ENCODE measurements at places on chromosomes 6 and 20.

DNA sequence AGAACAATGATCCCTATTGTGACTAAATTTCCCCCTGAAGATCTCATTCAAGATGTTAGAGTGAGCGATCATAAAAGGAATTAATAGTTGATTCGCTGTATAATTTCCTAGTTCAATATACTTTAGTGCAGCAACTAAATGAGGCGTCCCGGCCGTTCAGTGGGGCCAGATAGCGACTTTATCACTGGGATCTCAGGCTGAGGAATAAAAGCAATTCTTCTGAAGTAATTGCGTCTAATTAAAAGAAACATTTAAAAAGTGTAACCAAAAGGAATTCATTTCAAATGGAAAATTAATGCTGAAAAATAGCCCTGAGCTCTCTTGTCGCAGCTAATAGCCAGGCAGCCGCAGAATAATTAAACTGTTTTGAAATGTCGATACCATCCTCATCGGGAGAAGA lies 82.2 kb upstream of the TOP1 start:
- no peak for DNase-seq

DNA sequence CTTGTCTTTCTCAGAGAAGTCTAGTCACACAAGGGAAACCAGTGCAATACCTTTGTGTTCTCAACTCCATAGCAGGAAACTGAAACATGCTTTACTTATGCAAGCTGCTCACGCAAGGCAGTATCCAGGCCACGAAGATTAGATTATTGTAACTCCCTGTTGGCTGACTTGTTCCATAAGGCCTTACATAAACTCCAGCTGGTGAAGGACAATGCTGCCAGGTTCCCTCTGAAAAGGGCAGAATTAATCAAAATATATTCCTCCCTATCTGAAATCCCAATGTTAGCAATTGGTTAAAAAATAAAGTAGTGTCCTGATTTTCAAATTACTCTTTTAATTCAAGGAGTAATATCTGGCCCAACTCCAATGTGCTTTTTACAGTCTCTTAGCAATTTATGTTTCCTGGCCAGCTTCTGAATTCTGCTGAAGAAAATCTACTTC lies 966.6 kb downstream of the HACE1 start:
- DNase-seq = no peak

DNA sequence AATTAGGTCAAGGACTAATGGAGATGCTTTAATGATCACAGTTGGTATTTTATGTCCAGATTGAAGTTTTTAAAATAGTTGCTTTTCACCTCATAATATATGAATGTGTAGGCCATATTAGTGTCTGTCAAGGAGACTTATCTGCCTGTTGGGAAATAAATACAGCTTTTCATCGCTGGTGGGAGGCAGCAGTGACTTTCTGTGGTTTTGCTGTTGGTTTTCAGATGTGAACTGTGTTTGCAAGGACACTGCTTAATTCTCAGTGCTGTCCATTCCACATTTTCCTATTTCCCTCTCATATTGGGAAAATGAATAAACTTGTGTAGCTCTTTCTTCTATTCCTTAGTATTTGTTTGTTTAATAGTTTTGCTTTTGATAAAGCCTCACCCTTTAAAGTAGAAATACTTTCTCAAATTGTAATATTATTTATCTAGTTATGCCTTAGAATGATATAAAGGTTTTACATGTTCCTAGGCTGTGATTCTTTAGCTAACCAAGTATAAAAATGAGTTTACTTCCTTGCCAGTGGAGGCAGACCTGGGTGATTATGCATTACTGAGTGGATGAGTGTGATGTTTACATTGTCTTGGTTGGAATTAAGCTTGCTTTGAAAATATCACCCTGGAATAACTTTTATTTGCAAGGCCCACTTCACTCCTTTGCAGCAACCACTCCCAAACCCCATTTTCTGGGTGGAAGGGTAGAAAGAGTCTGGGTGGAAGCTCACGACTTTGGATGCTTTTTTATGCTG lies 3.3 kb downstream of the PLCB4 start:
- DNase-seq = no peak

- DNase-seq = peak; percentile 22
These were observed 22.3 kb downstream of the TTLL2 start for GRCh38 chr6:167347226-167347625.

DNA sequence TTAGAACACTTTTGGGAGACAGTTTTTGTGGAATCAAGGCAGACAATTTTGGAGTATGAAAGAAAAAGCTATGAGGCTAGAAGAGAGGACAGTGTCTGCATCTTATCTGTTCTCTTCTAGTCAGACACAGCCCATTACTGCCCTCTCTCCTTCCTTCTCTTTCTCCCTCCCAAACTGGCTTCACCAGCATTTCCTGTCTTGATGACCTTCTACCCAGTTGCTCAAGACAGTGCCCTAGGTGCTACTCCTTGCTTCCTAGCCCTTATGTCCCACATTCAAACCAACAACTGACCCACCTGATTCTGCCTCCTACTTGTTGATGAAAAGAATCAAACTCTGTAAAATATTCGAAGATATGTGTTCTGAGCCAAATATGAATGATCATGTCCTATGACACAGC lies 116.4 kb upstream of the RIPOR2 start:
- no peak for DNase-seq

- no peak for DNase-seq
These were observed 15.9 kb upstream of the SLC9A8 start for GRCh38 chr20:49796600-49797343.

GRCh38 chr6:19976411-19977129 lies 139.4 kb downstream of the ID4 start:
- no peak for DNase-seq

- peak; percentile 90 for DNase-seq
These were observed 14.7 kb downstream of the PI16 start for GRCh38 chr6:36969240-36969691.

DNA sequence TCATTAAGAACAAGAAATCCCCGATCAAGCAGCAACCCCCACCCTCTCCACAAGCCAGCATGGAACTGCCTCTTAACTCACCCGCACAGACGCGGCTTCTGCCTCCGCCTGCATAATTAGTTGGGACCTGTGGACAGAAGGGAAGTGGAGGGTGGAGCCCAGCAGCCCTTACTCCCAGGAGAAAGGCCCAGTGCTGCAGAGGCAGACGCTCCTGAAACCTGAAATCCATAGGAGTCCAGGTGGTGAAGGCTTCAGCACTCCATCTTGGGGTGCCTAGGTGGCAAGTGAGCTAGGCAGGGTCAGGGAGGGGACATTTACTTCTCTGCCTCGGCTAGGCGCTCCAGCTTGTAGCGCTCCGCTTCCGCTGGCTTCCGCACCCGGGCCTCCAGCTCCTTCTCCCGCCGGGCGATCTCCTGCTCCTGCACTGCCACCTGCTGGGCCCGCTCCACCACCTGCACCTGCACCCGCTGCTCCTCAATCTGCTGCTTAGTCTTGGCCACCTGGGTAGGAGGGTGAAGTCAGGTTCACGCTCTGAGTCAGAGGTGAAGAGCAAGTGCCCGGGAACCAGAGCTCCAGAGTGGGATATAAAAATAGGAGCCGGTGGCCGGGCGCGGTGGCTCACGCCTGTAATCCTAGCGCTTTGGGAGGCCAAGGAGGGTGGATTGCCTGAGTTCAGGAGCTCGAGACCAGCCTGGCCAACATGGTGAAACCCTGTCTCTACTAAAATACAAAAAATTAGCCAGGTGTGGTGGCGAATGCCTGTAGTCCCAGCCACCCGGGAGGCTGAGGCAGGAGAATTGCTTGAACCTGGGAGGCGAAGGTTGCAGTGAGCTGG lies 10.7 kb downstream of the TUBB start:
- DNase-seq = peak; percentile 90

- no peak for DNase-seq
These were observed 102.4 kb downstream of the QKI start for GRCh38 chr6:163516908-163517307.

DNA sequence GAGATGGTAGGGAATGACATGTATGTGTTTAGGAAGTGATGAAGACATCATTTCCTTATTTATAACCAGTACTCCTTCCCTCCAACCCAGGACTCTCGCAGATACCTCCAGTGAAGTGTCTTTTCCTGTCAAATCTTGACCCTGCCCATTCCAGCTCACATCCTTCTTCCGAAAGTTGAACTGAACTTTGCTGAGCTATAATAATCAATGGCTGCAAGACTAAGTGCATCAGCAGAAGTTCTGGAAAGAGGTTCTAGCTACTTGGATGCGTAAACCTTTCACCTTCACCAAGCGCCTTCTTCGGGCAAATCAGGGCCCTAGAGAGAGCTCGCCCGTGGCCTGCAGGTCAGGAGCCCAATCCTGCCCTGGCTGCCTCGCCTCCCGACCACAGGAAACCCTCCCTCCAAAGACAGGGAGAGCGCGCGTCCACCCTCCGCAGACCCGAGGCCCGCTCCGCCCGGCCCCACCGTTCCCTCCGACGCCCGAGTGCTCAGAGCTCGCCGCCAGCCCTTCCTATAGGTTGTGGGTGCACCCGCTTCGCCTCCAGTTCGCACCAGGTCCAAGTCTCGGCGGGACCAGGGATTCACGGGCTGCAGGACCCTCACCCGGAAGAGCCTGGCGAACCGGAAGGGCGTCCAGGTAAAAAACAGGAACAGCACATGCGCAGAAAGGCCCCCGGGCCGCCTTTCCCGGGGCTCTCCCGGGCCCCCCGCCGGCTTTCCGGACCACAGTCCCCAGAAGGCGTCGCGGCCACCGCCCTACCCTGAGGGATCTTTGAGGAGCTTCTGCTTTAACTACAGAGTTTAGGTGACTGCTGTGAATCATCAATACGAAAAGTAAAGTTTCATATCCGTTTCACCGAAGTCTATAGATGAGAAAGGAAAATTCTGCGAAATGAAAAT lies at the start of gene ZNF334:
TSS of gene ZNF334 (minus strand) at position 617 of the 902 bp plus-strand sequence. CDS start 1,457 bp downstream, outside the sequence.
- peak; percentile 76 for DNase-seq

DNA sequence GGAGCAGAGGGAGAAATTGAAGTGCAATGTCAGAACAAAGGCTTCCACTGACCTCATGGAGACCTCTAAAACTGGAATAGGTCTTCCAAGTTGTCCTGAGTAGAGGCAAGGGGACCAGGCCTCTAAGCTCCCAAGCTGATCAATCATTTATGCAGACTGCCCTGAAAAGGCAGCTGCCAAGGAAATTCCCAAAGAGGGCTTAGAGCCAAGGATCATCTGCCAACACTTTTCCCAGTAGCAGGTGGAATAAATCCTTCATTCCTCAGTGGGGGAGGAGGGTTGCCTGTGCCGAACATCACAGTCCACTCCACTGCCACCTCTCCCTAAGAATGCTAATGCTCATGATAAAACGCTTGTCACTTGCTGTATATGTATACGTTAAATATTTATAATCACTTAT lies 29.3 kb upstream of the RALY start:
- DNase-seq = no peak

DNA sequence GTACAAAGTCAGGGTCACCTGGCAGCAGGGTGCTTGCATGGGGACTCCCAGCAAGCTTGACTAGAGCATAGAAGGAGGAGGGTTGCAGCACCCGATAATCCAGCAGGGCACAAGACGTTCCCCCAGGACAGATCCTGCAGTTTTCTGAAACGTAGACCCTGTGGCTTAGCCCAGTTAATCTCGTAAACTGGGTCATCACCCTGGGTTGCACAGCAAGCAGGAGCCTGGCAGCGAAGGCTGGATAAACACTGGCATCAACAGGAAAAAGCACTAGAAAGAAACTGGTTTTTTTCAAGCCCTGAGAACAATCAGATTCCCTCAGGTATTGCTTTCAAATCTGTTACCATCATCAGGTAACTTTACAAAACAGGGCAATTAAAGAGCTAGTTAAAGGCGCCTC lies 92.6 kb downstream of the PDE7B start:
- DNase-seq = no peak

- peak; percentile 17 for DNase-seq
These were observed 217.3 kb downstream of the ARID1B start for GRCh38 chr6:156994215-156995076.

- DNase-seq = no peak
These were observed 9.9 kb downstream of the SYCP2 start for GRCh38 chr20:59923514-59923913.

DNA sequence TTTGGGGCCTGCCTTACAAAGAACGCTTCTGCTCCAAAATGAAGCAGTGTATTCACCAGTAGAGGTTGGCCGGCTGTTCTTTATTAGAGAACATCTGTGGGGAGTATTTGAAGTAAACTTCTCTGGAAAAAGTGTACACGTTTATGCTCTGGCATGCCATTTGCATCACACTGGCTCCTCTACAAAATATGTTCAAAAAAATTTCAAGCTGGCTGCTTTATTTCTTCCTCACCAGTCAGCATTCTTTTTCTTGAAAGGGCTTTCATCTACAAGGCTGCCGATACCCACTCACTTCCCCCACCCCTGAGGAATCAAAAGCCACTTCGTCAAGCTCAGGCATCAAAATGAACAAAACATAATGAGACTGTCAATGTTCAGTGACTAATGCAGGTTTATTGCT lies 294.1 kb downstream of the TFAP2B start:
- DNase-seq = no peak

DNA sequence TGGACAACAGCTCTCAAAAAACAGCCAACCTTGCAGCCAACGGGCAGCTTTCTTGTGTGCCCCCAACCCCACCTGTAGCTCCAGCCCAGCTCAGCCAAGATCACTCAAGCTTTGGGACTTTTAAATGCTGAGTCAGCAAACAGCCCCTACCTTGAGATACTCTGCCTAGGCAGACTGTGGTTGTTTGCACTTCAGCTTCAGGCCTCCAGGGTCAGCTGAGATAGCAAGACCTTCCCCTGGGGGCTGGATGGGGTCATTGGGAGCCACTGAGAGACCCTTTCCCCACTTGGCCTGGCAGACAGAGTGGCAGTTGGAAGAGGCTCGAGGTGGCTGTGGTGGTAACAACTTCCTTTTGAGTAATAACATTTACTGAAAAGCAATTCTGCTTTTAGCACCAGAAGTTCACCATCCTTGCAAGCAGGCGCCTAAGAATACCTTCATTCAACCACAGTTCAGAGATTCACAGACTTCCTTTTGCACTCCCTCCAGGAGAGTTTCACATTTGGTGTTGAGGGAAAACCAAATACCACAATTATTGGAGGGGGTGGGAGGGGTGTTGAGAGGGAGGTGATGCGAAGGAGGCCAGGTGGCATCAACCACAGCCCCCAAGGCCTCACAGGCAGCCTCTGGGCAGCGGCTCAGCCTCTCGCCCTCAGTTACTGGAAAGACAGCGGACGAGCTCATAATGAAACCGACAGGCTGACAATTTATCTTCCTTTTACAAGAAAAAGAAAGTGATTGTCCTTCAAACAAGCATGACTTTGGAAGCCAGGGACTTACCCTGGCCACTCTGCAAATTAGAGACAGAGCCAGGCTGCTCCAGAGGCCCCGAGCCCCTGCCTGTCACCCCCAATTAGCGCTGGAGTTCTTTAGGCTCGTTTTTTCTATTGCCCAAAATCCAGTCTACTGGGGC lies 148.1 kb downstream of the CEBPB start:
- DNase-seq = no peak

GRCh38 chr6:501891-502601 lies 110.5 kb downstream of the IRF4 start:
- DNase-seq = no peak

- DNase-seq = no peak
These were observed 11.0 kb downstream of the TRIM10 start for GRCh38 chr6:30149858-30150550.

DNA sequence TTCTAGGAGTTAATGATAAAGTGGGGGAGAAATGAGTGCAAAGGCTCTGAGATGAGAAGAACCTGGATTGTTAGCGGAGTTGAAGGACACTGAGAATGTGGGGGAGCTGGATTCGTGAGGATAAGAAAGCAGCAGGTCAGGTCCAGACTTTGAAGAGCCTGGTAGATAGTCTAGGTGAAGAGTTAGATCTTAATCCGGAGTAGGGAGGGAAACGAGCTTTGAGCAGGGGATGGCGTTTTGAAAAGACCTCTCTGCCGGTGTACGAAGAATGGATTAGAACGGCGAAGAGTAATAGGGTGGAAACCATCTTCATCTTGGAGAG lies 487 bp upstream of the PHF20 start:
- no peak for DNase-seq
